Sciatic nerve (tissue), 2 donors: ENCODE measurements at places on chromosomes 5 and 9. TPM values are rescaled to one million over a fixed set of nuclear protein-coding genes. Genes with fewer than 3 reads are reported as not detected.
A peak's percentile ranks its signal among the peaks of the same experiment; 100 is the strongest.

- no peak for DNase-seq
Measured at GRCh38 chr9:130663977-130664250, 480 bp upstream of the PRDM12 start.

The CFAP90 gene
- 0.36 TPM for total RNA-seq

GRCh38 chr5:138696501-138696900 is 56.7 kb upstream of the CTNNA1 start:
- DNase-seq: no peak

The CTSV gene
- not detected for total RNA-seq

- no peak for DNase-seq
Measured at GRCh38 chr9:63859475-63860215, 1425.4 kb downstream of the FOXD4L5 start.

GRCh38 chr9:90864779-90865178 is 63.2 kb downstream of the SYK start:
- no peak for DNase-seq

DNA sequence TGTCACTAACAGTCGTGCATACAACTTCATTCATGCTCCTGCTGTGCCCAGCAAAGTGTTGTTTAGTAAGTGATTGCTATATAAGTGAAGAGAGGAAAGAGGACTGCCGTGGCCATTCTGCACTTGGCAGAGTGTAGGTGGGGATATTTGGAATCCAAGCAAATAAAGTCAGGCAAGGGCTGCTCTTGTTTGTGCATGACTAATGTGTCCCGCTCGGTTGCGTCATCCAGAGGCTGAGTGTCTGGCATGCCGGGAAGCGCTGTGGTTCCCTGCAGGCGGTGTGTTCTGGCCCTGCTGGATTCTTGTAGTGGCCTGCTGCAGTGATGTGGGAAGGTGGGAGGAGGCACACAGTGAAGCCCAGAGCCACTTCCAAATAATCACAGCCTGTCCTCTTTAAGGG is 136.9 kb upstream of the ANKH start:
- DNase-seq: peak; percentile 91

DNA sequence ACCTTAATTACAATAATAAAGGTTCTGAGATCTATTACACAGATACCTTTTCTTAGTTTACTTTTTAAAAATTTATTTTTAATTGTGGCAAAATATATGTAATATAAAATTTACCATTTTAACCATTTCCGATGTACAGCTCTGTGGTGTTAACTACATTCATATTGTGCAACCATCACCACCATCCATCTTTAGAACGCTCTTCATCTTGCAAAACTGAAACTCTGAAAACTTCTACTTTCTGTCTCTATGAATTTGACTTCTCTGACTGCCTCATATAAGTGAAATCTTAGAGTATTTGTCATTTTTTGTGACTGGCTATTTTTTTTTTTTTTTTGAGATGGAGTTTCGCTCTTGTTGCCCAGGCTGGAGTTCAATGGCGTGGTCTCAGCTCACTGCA is 26.8 kb downstream of the WWC1 start:
- DNase-seq: no peak

- no peak for DNase-seq
Measured at GRCh38 chr5:145236983-145237382, 598.2 kb downstream of the PRELID2 start.

- DNase-seq: no peak
Measured at GRCh38 chr5:148739524-148739923, 85.2 kb upstream of the HTR4 start.

The IL9 gene
- total RNA-seq: not detected
